ENCODE measurements at places on chromosomes 5 and 9. TPM values are rescaled to one million over a fixed set of nuclear protein-coding genes. Genes with fewer than 3 reads are reported as not detected.

Gene CCT5
- polyA plus RNA-seq = 542 TPM

Gene SV2C
- under 0.01 TPM for polyA plus RNA-seq

Gene C5orf58
- not detected for polyA plus RNA-seq

Gene PCDHGA2
- 2.0 TPM for polyA plus RNA-seq

Gene EQTN
- not detected for polyA plus RNA-seq

Gene IQGAP2
- polyA plus RNA-seq = 0.05 TPM

Gene ECPAS
- 26.1 TPM for polyA plus RNA-seq

Gene SPATA31A7
- not detected for polyA plus RNA-seq
